ENCODE measurements at places on chromosomes 7 and 10. TPM values are rescaled to one million over a fixed set of nuclear protein-coding genes. Genes with fewer than 3 reads are reported as not detected.

- no peak for DNase-seq
Measured at GRCh38 chr10:76997631-76998030, 640.0 kb downstream of the KCNMA1 start.

GRCh38 chr7:89002981-89003956 is 207.7 kb upstream of the TEX47 start:
- DNase-seq = no peak

GRCh38 chr10:65620404-65621048 is 1305.3 kb upstream of the LRRTM3 start:
- no peak for DNase-seq

DNA sequence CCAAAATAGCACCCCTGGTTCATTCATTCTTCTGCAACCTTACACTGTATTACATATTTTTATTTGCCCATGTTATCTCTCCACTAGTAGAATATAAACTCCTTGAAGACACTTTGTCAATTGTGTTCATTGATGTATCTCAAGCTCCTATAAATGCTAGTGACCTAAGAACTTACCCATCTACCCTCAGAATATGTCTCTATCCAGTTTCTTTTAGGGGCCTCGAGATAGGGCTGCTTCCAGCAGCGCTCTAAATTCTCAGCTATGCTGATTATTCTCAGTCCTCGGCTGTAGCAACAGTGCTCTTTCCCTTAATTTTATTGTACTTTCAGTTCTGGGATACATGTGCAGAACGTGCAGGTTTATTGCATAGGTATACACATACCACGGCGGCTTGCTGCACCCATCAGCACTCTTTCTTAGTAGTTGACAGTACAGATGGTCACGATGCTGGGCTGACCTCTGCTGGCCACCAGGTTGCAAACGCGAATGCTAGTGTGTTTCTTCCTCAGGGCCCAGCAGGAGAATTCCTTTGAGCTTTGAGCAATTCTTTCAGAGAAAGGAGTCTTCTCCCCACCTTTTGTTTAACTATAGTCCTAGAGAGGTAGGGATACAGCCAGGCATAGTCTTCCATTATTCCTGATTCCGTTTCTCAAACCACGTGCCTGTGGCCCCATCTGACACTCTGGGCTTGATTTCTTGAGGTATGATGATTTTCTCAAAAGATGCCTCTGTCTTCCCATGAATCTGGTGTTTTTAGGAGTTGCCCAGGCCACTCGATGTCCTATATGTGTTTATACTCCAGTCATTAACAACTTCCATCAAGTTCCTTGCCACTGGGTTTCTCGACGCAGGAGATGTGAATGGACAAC is 49.1 kb upstream of the CDC14C start:
- peak; percentile 59 for DNase-seq

GRCh38 chr7:155234158-155234492 is 63.6 kb upstream of the INSIG1 start:
- DNase-seq = no peak

DNA sequence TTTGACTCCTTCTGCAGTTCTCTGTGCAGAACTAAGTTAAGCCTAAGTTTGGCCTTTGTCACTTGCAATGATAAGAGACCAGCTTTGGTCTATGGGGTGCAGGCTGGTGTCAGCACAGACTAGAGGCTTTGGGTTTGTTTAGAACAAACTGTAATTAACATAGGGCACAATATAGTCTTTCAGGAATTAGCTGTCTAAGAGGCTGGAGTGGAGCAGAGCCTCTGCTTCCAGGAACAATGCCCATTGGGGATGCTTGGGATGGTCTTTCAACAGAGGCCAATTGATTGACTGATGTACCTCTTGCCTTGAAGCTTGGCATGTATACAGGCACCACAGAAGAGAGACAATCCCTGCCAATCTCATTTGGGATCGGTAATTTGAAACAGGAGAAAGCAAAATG is 4.7 kb downstream of the SUFU start:
- DNase-seq = no peak

DNA sequence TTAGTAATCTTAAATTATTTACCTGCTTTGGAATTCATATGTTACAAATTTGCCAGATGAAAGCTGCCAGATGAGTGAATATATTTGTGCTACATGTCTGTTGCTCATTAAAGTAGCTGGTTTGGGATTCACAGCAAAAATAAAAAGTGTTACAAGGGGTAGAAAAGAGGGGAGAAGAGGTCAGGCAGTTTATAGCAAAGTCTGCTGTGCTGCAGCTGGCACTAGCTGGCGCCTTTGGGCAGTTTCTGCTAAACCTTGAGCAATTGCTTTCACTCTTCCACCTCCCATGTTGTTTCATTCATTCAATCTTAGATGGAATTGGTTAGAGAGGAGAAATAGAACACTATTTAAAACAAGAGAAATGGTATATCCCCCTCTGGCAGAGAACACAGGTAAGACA is 404.1 kb upstream of the LRGUK start:
- DNase-seq = no peak

DNA sequence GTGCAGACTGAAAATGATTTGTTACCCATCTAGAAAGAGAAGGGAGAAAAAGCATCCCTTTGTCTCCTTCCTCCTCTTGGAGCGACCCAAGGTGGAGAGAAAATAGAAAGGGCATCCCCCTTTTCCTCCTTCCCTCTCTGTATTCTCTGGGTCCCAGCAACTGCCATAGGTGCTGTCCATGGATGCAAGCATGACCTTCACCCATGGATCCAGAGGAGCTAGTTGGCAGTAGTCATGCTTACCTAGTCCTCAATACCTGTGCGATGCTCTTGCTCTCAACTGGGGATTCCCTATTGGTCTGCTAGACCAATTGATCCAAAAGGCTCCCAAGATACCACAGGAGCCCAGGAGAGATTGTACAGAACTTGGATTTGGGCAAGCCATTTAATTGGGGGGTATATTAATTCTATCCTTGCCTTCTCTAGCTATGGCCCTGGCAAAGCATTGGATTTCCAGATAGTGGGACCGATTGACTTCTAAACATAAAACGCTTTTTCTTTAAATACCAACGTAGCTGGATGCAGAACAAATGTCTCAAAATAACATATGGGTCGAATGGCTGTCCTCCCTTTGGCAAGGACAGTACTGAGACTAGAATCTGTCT is 547.8 kb upstream of the IGFBP3 start:
- no peak for DNase-seq

GRCh38 chr10:29998142-29998808 is 61.1 kb downstream of the JCAD start:
- DNase-seq = peak; percentile 49

GRCh38 chr10:129793996-129794395 is 170.1 kb downstream of the EBF3 start:
- no peak for DNase-seq

- DNase-seq = no peak
Measured at GRCh38 chr10:114151486-114151885, 22.5 kb downstream of the CCDC186 start.

GRCh38 chr10:131425752-131426533 is 114.4 kb upstream of the TCERG1L start:
- DNase-seq = no peak

DNA sequence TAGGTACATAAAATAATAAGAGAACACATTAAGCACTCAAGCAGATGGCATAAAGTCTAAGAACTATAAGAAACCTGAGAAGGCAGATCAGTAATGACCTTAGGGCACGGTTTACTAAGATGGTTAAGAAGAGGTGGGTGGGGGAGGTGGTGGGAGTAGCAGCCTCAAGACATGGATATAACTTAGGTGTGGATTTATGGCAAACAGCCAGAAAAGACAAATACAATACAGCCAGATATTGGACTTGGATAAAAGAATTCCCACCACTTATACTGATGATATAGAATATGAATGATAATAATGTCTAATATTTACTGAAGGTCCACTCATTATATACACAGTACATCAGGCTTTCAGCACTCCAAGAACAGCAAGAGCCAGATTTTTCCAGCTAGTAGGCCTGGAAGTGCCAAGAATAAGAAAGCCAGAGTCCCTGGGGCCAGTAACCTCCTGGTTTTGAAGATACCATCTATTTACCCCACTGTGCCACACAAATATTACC is 11.9 kb downstream of the DPY19L1 start:
- no peak for DNase-seq

DNA sequence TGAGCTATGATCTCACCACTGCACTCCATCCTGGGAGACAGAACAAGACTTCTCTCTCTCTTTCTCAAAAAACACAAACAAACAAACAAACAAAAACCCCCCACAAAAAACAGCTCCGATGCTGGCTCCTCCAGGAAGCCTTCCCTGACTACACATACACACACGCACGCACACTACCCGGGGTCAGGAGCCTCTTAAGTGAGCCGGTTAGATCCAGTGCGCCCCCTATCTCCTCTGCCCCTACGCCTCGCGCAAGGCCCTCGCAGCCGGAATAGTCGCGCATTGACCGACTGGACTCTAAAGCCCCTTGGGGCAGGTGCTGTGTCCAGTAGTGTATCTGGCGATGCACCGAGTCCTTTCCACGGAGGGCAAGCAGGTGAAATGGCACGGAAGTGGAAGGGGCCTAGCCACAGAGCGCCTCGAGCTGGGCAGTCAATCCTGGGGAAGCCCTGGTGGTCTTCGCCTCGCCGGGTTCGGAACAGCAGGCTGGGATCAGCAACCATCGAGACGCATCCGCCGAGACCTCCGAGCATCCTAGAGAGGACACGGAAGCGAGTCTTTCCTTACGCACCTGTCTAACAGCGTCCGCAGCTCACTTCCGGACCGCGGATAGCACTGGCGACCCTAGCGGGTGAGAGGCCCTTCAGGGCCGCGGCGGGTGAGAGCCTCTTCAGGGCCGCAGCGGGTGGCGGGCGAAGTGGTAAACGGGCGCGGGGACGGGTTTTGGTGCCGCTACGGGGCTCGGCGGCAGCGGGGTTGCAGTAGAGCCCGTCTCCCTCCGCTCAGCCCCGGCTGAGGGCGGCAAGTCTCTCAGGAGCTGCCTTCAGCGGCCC is at the start of gene ZSCAN25:
Gene ZSCAN25, plus strand, starts transcription at position 588 of the 833 bp plus-strand sequence. CDS start 2,661 bp downstream, outside the sequence.
- DNase-seq = peak; percentile 88

GRCh38 chr10:113322843-113323242 is 230.0 kb upstream of the HABP2 start:
- no peak for DNase-seq

GRCh38 chr10:86354761-86355540 is 11.6 kb downstream of the GRID1 start:
- no peak for DNase-seq

DNA sequence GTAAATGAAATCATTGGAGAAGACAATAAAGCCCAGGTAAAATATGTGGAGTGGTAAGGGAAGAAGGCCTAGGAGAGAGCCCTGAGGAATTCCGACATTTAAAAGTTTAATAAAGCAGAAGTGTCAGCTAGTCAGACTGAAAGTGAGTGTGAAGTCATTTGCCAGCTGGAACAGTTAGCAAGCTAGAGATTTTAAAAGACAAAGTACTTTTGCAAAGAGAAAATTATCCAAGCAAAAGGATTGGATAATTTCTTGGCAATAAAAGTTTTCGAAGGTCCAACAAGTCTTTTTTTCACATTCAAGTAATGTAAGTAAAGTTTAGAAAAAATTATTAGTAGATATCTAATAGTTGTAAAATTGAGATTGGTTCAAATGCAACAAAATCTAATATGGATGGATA is 27.1 kb upstream of the SEMA3C start:
- no peak for DNase-seq

DNA sequence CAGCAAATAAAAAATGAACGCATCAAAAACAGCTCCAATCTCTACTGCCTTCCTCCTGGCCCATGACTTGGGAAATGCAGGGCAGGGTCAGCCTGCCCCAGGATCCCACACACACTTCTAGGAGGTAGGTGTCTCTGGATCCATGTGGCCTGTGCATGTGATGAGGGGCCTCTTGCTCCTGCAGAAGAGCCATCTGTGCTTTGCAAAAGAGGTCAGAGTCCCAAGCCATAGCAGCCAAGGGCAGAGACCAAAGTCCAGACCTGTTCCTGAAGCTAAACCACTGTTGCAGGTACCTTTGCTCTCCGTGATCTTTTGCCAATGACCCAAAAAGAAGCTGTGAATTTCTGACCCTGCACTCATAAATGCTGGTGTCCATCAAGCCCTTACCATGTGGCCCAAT is 57.1 kb downstream of the KCNMA1 start:
- DNase-seq = no peak

GRCh38 chr10:77325233-77325537 is 312.4 kb downstream of the KCNMA1 start:
- no peak for DNase-seq

- DNase-seq = peak; percentile 41
Measured at GRCh38 chr7:28626624-28627262, 214.4 kb downstream of the CREB5 start.

- DNase-seq = no peak
Measured at GRCh38 chr7:96028729-96029128, 256.4 kb downstream of the DYNC1I1 start.

- DNase-seq = no peak
Measured at GRCh38 chr10:101131962-101132635, 999 bp downstream of the TLX1 start.

DNA sequence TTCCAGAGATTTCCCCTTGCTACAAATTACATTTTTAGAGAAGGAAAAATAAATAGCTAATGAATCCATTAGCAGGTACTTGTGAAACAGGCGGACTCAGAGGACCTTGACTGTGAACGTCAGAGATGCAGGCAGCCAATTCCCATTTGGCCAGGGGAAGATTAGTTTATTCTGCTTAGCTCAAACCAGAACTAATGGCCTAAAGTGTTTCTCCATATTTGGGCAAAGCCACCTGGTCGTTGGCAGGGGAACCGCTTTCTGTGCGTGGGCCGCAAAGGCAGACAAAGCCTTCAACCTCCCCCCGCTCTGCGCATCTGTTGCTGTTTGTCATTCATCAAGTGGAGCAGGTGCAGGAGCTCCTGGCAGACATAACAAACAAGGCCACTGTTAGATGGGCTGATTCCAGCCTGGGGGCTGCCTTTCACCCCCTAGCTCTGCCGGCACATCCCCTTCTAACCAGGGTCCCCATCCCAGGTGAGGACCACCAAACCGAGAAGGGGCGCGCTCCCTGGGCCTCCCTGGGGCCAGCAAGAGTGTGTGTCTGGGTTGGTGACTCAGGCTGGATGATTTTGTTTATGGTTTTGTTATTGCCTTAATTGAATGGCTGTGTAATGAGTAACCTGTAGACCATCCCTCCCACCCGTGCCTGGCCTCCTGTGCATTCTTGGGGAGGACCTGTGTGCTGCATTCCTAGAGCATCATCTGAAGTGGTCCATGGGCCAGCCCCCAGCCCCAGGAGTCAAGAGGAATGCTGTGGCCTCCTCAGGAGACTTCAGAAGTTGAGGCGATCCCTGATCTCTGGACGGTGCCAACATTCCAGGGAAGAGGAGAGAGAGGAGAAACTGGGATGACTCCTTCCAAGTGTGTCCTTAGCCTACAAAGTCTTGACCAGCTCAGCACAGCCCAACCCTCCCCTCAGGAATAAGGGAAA is 14.5 kb upstream of the CPA1 start:
- peak; percentile 70 for DNase-seq

- no peak for DNase-seq
Measured at GRCh38 chr7:5477723-5478531, 54.3 kb upstream of the TNRC18 start.

GRCh38 chr7:148883266-148884048 is 634 bp downstream of the EZH2 start:
- DNase-seq = peak; percentile 46

GRCh38 chr7:88328787-88329186 is 22.1 kb upstream of the STEAP4 start:
- DNase-seq = no peak

Gene LIPK
- total RNA-seq = not detected

Gene ANLN
- 31.2 TPM for total RNA-seq

Gene CYP26A1
- total RNA-seq = 76.0 TPM

Gene SRRM3
- total RNA-seq = 8.2 TPM

Gene MNX1
- not detected for total RNA-seq

Gene EBLN1
- total RNA-seq = not detected

Gene FBH1
- total RNA-seq = 76.6 TPM

Gene CLRN3
- total RNA-seq = not detected

Gene OR9A2
- 0.42 TPM for total RNA-seq

Gene SCIN
- total RNA-seq = 3.9 TPM

Gene CTAGE6
- total RNA-seq = 0.36 TPM

Gene ZNF485
- 6.7 TPM for total RNA-seq

Gene DEPP1
- total RNA-seq = 10.1 TPM

Gene FOXP2
- total RNA-seq = 13.9 TPM

Measured in mesothelial cell of epicardium (in vitro differentiated cells).